ENCODE measurements at places on chromosomes 4 and X.

- no peak for DNase-seq
Observed at GRCh38 chrX:103727115-103727514, 16.4 kb downstream of the TMEM31 start.

DNA sequence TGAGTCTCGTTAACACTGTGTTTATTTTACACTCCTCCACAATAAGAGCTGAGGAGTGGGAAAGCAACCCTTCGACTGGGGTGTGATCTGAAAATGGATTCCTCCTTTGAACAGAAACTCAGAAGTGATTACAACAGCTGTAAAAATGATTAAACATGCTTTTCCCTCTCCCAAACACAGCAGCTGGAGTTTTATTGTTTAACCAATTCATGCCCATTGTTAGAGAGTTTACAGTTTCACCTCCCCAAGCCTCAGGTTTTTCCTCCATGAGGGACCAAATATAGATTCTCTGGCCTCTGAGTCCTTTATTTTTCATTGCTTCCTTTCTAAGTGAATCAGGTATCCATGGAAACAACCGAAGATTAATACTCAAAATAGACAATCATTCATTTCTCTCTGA lies 263.0 kb upstream of the TAPT1 start:
- DNase-seq, result no peak

GRCh38 chrX:19624739-19625138 lies 109.4 kb upstream of the MAP3K15 start:
- DNase-seq, result no peak

GRCh38 chr4:60884587-60884986 lies 315.5 kb upstream of the ADGRL3 start:
- no peak for DNase-seq

DNA sequence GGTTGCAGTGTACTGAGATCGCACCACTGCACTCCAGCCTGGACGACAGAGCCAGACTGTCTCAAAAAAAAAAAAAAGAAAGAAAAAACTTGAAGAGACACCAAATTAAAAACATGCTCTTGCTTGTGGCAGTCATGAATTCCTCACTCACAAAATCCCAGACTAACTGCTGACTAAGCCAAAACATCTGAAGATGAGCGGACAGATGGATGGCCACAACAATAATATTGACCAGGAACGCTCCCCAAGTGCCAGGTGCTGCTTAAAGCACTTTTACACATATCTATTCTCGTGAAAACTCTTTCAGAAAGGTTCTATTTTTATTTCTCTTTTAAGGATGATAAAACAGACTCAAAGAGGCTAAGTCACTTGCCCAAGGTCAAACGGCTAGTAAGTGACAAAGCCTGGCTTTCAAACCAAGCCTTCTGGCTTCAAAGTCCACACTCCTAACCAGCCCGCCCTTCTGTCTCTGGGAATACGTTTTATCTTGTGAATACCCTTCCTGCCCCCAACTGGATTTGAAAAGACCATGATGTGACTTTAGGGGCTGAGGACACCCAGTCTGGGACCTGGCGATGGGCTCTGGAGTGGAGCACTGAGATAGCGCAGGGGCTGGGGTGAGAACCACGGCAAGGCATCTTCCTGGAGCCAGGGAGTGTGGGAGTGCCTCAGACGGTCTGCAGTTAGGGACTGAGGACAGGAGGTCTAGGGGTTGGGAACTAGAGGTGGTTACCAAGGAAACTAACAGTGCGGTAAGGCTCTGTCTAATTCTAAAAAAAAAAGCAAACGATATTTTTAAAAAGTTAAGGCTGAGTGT lies 9.5 kb upstream of the CXCR3 start:
- no peak for DNase-seq

- DNase-seq, result no peak
Observed at GRCh38 chr4:152243896-152244595, 291.8 kb downstream of the FBXW7 start.

- no peak for DNase-seq
Observed at GRCh38 chr4:1097553-1097952, 15.8 kb downstream of the RNF212 start.

All from activated effector memory CD4-positive, alpha-beta T cell treated with Interleukin-2 at 50 U/mL for 16 hours (primary cell).